Stimulated activated CD4-positive, alpha-beta T cell treated with anti-CD3 and anti-CD28 coated beads, TNF-alpha, amount 100 ng/mL, for 24 hours (primary cell): ENCODE measurements at places on chromosomes 2 and 18.

DNA sequence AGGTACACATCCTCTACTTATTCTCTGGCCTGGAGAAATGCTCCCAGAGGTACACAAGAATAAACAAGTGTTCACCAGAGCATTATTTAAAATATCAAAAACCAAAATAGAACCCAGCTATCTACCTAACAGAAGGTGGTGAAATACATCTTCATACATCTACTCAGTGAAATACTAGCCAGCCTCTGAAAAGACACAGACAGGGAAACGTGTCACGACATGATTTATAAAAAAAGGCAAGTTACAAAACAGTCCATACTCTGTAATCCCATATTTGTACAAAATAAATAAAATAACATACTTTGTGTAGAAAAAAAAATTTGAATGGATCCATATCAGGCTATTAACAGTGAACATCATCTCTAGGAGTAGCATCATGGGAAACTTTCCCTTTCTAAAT lies 38.2 kb downstream of the KANSL3 start:
- no peak for DNase-seq

- no peak for DNase-seq
These were observed 163.4 kb downstream of the LDLRAD4 start for GRCh38 chr18:13381944-13382365.

DNA sequence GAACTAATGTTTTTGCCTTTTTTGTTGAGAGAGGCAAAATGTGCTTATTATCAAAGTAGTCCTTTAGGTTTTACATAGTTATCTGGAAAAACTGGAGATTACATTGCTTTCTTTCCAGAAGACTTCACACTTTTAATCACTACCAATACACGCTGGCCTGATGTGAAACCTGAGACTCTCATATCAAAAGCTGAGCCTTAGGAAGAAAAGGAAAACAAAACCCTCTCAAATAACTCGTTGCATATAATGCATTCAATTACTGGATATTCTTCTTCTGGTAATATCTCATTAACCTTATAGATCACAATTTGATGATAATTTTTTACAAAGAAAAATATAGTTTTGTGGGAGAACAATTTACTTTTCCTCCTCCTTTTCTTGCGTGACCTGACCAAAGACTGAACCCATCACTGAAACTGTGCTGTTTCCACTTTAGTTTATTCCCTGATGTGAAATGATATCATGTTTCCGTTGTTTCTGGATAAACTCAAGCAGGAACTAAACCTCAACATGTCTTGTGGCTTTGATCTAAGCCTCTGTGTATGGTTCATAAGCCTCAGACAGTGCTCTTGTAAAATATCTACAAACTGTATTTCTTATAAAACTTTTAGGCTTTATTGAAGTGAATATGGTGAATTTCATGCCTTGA lies 332.4 kb downstream of the GULP1 start:
- no peak for DNase-seq

- no peak for DNase-seq
These were observed 84.7 kb downstream of the NFATC1 start for GRCh38 chr18:79480171-79481045.

GRCh38 chr18:58525517-58525916 lies 103.4 kb downstream of the ALPK2 start:
- peak; percentile 71 for DNase-seq

DNA sequence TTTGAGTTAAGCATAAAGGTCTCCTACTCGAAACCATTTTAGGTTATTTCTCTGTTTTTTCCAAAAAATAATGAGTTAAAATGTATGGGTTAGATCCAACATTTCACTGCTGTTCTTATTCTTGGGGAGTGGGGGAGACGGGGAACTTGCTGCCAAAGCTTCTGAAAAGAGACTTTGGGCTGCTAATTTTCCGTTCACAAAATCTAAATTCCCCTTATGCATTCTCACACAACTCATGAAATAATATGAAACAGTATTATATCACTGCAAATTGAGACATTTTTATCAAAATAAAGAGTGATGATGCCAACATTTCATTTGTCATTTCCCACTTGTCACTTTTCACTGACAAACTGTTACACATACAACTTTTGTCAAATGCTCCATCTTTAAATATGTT lies 7.8 kb downstream of the SATB2 start:
- no peak for DNase-seq

DNA sequence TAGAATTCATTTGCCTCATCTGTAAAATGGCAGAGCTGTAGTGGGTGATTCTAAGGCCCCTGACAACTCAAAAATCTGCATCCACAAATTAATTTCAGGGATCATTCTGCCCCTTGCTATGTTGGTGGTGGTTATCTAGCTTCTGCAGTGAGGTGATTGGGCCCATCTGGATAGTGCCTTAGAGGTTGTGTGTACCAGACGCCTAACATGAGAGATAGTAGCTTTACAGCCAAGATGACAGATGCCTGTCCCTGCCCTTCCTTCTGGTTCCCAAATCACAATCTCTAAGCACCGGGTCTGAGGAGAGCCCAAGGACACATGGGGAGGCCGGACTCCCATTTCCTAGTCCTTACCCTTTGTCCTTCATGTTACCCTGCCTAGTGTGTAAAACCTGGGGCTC lies 51.1 kb upstream of the TNP1 start:
- DNase-seq: no peak

GRCh38 chr2:212912445-212913103 lies 238.8 kb downstream of the IKZF2 start:
- no peak for DNase-seq

- peak; percentile 6 for DNase-seq
These were observed 91.8 kb downstream of the TGIF1 start for GRCh38 chr18:3541549-3542386.

- DNase-seq: no peak
These were observed 5.6 kb downstream of the ZAP70 start for GRCh38 chr2:97718942-97719341.

GRCh38 chr2:48693066-48693465 lies 62.5 kb downstream of the LHCGR start:
- DNase-seq: no peak

DNA sequence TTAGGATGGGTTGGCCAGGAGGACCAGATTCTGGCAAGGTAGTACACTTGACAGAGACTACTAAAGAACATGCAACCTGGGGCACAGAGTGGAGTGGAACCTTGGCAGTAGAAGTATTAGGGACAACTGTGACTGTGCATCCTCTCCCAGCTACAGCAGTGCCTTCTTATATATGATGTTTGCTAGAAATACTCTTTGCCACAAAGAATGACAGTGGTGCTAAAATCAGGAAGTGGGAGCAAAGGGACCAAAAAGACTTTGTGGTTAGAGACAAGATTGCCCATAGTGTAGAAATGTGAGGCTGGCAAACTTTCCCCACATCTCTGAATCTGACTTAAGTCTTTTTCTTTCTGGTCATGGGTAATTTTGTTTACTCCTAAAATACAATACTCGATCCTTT lies 9.4 kb upstream of the SLC38A11 start:
- no peak for DNase-seq

DNA sequence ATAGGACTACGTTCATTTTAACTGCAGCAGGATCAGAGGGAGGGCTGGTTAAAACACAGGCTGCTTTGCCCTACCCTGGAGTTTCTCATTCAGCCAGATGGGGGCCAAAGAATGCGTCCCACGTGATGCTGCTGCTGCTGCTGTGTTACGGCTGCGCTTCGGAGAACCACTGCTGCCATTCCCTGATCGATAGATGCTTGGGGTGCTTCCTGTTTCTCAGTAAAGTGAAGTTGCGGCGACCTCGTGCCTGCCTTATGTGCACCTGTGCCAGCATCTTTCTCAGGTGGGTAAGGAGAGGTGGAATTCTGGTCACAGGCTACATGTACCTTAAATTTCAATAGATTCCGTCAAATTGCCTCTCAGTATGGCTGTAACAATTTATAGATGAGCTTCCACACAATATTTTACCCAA lies 24.7 kb upstream of the TOGARAM2 start:
- no peak for DNase-seq

GRCh38 chr18:79764131-79764530 lies 33.6 kb upstream of the KCNG2 start:
- no peak for DNase-seq

DNA sequence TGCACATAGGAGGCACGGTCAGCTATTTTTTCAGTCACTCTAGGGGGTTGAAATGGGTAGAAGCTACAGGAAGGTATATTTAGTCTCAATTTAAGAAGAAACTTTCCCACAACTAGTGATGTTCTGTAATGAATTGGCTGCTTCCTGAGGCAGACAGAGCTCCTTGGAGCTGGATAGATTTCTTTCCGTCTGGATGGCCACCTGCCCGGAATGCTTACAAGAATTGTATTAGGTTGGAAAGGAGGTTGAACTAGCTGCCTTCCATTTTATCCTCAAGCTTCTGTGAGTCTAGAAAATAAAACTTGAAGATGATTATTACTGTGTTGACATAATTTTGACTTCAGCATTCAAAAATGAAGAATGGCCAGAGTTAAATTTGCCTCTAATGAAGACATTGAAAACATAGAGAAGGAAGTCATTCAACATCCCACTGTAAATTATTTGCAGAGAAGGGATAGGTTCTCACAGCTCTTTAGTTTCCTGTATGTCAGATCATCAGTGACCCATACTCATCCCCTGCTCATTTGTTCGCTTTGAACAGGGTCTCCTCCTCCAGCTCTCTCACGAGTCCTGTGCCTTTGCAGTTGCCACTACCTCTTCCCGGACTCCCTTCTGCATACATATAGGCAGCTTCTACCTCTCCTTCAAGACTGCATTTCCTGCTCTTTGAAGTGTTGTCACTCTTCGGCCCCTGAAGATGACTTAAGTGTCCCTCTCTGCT lies 88.8 kb downstream of the CRIM1 start:
- DNase-seq: no peak

- DNase-seq: no peak
These were observed 128.5 kb upstream of the SH3BP4 start for GRCh38 chr2:234823196-234823876.

- DNase-seq: no peak
These were observed 3.8 kb upstream of the ANKRD23 start for GRCh38 chr2:96847586-96847985.

GRCh38 chr18:48121752-48122151 lies 191.3 kb upstream of the SMAD2 start:
- no peak for DNase-seq

GRCh38 chr18:76468345-76469304 lies 26.4 kb downstream of the ZNF516 start:
- no peak for DNase-seq

DNA sequence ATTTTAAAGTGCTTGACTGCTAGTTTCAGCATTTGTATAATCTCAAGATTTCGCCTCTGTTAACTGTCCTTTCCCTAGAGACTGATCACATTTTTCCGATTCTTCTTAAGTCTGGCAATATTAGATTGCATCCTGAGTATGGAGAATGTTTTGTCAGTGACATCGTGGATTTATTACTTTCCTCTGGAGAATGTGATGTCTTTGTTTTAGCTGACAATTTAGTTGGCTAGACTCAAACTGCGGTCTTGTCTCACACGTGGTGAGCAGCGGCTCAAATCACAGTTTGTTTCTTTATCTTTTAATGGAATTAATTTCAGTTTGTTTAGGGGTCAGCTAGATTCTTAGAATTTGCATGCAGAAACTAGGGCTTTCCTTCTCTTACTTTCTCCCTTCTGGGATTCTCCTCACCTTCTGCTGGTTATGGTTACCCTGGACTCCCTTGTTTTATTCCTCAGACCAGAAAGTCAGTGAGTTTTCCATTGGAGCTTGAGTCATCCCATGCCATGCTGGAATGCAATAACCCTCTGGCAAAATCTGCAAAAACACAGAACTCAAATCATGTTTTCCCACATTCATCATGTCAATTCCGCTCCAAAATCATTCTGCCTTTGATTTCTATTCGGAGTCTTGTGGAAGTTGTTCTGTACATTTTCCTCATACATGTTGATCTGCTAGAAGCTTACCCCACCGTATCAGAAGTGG lies 327.2 kb upstream of the TRIB2 start:
- DNase-seq: no peak

DNA sequence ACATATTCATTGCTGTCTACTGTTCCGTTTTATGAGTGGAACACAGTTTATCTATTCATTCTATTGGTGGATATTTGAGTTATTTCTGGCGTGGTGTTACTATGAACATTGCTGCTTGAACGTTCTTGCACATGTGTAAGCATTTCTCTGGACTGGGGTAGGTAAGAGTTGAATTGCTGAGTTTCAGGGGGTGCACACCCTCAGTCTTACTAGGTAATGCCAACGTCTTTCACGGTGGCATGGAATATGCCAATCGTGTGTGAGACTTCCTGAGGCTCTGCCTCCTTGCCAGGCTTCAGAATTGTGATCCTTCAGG lies 56.4 kb upstream of the TXNDC2 start:
- no peak for DNase-seq

DNA sequence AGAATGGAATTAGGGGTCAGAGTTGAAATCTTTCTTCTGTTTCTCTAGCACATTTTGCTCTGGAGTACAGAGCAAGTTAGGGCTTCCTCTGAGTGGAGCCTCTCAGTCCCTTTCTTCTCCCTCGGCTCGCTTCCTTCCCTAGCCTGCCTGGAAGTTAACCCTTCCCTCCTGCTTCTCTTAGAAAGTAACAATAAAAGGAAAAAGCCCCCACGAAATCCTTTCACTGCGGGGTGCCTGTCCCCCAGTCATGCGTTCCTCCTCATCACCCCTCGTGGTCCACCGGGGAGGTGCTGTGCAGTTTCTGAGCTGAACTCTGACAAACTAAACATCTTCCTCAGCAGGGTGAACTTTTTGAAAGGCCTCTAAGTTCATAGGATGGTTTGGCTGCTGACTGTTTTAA lies 2.0 kb downstream of the IGFBP2 start:
- DNase-seq: no peak

DNA sequence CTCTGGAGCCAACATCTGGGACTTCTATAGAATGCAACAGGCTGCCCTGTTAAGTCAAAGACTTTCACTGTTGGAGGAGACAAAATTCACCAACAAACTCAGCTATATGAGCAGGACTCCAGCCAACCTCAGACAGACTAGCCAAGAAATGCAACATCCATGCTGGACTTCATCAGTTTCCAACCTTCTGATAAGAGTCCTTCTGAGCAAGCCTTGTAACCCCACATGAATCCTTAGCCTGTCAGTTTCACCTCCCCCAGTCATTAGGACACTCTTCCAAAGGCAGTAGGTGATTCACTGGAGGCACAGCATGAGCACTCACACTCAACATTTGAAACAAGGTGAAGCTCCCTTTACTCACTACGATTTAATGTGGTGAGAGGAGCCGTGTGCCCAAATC lies 5.8 kb downstream of the TBC1D8 start:
- no peak for DNase-seq

GRCh38 chr18:70705831-70706416 lies 417.1 kb downstream of the SOCS6 start:
- no peak for DNase-seq

DNA sequence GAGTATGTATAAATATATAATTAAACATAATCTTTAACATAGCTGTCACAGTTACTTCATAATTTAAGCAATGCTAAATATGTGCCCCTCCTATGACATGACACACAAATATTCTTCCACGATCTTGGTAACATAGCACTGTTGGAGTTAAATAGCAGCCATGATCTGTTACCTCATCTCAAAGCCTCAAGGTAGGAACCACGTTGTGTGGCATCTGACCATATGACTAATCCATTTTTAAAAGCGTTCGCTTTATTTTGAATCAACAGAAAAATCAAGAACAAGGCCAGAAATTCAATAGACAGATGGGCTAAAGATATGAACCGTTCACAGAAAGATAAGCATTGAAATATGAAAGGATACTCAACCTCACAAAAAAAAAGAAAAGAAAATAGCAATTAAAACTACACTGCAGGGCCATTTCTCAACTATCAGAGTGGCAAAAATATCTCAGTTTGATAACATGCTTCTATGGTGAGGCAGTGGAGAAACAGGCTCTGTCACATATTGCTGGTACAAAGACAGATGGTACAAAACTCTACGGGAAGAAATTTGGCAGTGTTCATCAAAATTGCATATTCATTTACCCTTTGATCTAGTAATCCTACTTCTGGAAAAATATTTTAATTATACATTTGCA lies 105.9 kb downstream of the TMX3 start:
- DNase-seq: no peak

- no peak for DNase-seq
These were observed 1071.8 kb upstream of the PIK3C3 start for GRCh38 chr18:40883271-40883670.
